Stimulated activated CD8-positive, alpha-beta memory T cell treated with anti-CD3 and anti-CD28 coated beads, Interleukin-7, amount 100 ng/mL, for 48 hours (primary cell): ENCODE measurements at places on chromosomes 5 and 9.
A peak's percentile ranks its signal among the peaks of the same experiment; 100 is the strongest.

DNA sequence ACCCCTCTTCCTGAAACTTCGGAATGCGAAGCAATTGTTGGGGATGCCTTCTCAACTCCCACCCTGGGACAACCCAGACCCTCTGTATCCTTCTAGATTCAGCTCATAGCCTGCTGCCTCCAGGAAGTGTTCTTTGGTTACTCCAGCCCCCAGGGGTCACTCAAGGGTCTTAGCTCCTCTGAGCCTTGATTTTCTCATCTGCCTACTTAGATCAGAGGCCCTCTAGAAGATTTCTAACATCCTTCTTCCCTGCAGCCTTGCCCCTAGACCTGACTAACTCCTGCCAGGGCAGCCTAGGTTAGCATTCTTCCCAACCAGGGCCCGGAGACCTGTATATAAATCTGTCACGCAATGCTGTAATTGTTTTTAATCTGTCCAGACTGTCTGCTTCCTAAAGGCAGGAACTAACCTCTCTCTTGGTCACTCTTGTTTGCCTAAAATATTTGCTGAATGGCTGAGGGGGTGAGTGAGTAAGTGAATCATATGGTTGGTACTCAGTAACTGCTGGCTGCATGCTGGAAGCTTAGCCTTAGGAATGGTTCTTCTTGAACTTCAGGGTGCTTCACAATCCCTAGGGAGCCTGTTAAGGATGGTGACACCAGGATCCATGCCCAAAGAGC is 8.2 kb downstream of the GALNT10 start:
- no peak for DNase-seq

GRCh38 chr5:160675988-160676387 is 176.0 kb downstream of the ATP10B start:
- no peak for DNase-seq

GRCh38 chr9:21789541-21790037 is 12.8 kb upstream of the MTAP start:
- no peak for DNase-seq

DNA sequence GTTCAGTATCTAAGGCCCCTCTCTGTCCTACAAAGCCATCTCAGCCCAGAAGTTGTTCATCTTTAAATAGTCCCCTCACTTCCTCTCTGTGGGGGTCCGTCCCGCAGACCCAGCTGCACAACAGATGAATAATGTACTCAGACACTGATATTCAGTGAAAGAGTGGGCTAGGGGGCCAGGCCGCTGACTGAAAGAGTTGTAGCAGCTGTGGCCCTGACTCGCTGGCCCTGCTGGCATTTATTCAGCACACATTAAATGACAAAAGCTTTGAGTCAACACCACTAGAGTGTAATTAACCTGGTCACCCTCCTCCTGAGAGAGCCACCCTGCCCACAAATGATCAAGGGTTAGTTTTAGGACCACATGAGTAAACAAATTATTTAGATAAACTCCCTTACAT is 76.3 kb downstream of the MED10 start:
- DNase-seq: no peak

DNA sequence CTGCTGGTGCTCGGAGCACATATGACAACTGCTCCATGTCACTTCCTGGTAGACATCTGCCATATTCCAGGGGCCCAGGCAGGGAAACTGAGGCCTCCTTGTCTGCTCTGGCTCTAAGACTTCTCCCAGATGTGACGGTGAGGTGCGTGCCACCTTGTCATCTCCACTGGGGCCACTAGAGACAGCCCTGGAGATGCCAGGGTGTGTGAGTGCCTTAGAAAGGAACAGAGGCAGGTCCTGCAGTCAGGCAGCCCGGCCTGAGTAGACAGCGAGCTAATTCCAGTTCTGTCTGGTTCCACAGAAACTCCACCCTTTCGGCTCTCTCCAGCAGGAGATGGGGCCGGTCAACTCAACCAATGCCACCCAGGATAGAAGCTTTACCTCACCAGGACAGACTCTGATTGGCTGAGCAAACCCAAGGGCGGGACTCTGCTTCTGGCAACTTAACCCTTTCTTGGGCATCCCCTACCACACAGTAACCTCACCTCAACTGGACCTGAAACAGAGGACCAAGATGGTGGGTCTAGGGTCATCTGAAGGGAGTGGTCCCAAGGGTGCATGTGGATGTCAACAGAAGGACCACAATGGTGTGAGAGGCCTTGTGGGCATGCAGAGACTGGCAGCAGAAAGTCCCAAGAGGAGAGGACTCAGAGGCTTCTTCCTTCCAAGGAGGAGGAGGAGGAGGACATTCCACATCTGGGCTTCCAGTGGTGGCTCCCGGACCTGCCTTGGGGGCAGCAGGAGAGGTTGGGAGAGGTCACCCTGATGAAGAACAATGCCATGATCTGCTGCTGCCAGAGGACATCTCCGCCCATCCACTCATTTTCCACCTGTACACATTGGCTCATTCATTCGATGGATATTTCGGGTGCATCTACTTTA is 77.7 kb downstream of the RGS3 start:
- DNase-seq: no peak

- DNase-seq: no peak
Observed at GRCh38 chr5:3155717-3156116, 404.2 kb upstream of the IRX2 start.

- peak; percentile 1 for DNase-seq
Observed at GRCh38 chr5:87074934-87075541, 192.6 kb upstream of the RASA1 start.

DNA sequence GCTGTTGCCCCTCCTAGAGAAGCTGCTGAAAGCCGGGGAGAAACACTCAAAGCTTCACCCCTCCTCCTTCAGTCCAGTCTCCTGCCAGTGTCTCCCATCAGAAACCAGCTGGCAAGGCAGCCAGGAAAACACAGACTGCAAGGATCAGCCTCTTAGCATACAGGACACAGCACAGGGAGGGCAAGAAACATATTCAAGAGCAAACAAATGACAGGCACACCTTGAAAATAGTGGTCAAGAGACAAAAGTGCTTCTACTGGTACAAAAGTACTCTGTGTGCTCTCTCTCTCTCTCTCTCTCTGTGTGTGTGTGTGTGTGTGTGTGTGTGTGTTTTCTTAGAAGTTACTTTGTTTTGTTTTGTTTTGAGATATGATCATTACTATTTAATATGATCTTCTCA is 227.2 kb downstream of the RAB3C start:
- DNase-seq: no peak

DNA sequence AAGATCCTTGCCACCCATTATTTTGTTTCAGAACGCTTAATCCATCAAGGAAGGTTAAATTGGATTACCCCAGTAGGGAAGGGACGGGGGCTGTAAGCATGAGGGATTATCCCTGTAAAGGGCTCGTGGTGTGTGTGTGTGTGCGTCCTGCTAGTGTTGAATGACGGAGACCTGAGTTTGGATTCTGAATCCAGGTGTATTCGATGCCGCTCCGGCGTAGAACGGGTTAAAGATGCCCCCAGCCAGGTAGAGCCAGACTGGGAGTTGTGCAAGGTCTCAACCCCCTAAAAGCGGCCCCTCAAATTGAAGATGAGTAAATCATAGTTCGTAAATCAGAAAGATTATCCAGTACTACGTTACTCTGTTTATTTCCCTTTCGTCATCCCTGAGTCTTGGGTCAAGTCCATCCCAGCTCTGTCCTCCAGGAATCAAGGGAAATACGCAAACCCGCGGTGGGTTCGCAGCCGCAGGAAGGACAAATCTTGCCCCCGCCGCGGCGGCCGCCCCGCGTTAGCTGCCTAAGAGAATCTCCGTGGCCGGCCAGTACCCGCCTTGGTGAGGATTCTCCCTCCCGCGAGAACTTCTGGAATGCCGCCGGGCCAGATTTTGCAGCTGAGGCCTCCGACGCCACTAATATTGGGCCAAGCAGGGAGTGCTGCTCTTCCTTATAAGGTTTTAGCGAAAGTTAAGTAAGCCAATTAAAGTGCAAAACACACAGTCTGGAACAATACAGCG is 586 bp upstream of the MTAP start:
- DNase-seq: no peak

DNA sequence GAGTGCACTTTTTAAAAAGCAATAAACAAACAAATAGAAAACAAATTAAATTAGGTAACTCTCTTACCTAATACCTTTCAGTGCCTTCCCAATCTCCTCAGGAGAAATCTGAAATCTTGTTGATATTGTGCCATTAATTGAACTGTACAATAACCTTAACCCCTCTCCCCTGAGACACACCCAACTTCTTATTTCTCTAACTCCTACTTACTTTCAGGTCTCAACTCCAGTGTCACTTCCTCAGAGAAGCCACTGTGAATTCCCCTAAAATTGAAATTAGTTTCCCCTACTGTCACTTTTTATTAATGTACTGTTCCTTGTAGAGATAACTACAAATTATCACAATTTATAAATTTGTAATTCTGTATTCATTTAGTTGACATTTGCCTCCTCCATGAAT is 295.3 kb upstream of the TNC start:
- DNase-seq: no peak

DNA sequence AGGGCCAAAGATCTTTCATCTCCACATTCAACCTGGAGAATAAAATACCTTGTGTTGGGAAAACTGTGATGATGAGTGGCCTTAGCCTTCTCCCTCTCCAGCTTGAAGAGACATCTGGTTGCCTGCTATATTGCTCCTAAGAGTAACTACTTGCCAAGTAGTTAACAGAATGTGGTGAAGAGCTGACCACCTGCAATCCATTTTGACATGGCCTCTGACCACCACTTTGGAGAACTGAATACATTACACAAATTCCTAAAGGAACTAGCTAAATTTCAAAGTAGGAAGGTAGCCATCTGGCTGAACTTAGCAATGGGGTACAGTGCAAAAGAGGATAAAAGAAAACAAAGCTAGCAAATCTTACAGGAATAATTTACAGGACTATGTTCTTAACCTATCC is 7.2 kb downstream of the TBCA start:
- DNase-seq: no peak

DNA sequence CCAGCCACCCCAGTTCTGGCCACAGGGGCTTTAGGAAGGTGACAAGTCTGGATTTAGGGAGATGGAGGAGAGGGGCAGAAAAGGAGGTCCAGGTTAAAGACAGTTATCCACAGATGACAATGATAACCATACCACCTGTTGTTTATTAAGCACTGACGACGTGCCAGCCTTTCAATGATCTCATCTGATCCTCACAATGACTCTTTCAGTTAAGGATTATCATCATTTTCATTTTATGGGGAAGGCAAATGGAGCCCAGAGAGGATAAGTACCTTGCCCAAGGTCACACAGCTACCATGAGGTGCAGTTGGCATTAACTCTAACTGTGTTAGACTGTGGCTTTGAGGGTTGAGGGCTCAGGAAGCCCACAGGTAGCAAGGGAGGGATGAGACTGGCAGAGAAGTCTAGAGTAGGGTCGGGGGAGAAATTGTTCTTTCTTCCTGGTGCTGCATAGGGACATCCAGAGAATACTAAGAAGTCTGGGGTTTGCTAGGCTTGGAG is 21.5 kb upstream of the JADE2 start:
- no peak for DNase-seq

GRCh38 chr5:122085041-122085440 is 7.0 kb upstream of the LOX start:
- DNase-seq: no peak

GRCh38 chr5:179306191-179307012 is 38.9 kb downstream of the ADAMTS2 start:
- no peak for DNase-seq

- DNase-seq: no peak
Observed at GRCh38 chr9:96555567-96556386, 63.9 kb downstream of the CDC14B start.

DNA sequence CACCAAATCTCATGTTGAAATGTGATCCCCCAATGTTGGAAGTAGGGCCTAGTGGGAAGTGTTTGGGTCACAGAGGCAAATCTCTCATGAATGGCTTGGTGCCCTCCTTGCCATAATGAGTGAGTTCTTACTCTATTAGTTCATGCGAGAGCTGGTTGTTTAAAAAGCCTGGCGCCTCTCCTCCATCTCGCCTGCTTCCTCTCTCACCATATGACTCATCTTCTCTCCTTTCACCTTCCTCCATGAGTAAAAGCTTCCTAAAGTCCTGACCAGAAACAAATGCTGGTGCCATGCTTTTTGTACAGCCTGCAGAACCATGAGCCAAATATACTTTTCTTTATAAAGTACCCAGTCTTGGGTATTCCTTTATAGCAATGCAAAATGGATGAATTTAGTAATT is 20.9 kb upstream of the ARHGAP26 start:
- no peak for DNase-seq

- DNase-seq: no peak
Observed at GRCh38 chr5:8879248-8879647, 666.6 kb downstream of the SEMA5A start.

DNA sequence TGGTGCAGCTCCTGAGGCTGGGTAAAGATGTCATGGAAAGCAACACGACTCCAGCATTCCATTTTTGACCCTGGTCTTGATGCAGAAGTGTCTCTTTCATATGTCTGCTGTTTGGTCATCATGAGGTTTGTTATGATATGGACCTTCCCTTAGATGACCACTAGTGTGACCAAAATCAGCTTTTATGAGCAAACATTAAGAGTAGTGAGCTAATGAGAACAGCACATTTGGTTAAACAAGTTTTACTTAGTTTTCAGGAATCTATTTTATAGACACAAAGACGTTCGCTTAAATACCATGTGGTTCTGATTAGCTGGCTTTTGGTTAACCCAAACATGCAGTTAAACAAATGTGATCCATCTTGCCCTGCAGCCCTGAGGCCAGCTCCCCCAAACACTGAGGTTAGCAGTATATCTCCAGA is 56.7 kb upstream of the ACTBL2 start:
- no peak for DNase-seq

DNA sequence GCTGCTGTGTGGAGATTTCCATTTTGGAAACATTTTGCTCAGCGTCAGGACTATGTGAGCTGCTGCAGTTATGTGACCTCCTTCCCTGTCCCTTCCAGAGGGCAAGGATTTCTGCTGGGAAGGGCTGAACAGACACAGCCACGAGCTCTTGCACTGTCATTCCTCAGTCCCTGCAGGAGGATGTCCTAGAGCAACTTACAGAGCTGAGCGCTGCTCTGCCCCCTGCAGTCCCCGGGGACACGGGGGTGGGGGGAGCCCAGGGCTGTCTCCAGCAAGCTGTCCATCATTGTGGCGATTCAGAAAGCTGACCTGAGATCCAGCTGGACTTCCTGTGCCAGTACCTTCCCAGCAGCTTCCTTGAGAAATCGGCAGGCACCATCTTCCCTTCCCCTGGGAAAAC is 28.0 kb upstream of the MAP1B start:
- no peak for DNase-seq

GRCh38 chr5:135829681-135830383 is 4.6 kb upstream of the SLC25A48 start:
- DNase-seq: no peak

- DNase-seq: no peak
Observed at GRCh38 chr5:57097526-57097925, 76.3 kb upstream of the GPBP1 start.
